OCI-LY7 (cell line): ENCODE measurements at places on chromosomes 11 and 22. TPM values are rescaled to one million over a fixed set of nuclear protein-coding genes. Genes with fewer than 3 reads are reported as not detected.

- DNase-seq = no peak
Observed at GRCh38 chr11:73576185-73576614, 21.7 kb downstream of the FAM168A start.

DNA sequence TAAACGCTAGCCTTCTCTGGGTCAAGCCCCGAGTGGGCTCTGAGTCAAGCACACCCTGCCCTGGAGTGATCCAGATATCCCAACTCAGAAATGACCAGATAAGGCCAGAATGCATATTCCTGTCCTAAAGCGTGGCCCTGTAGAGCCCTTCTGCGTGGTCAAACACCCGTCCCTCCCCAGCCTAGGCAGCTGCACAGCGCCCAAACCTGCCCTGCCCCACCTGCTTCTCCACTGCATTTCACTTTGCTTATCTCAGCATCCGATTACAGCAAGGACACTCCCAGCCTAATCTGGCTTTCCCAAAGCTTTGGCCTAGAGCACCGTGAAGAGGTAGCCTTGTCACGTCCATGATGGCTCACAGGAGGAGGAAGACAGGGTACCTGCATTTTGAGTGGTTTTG, 11.9 kb upstream of the TMPRSS4 start:
- DNase-seq = no peak

DNA sequence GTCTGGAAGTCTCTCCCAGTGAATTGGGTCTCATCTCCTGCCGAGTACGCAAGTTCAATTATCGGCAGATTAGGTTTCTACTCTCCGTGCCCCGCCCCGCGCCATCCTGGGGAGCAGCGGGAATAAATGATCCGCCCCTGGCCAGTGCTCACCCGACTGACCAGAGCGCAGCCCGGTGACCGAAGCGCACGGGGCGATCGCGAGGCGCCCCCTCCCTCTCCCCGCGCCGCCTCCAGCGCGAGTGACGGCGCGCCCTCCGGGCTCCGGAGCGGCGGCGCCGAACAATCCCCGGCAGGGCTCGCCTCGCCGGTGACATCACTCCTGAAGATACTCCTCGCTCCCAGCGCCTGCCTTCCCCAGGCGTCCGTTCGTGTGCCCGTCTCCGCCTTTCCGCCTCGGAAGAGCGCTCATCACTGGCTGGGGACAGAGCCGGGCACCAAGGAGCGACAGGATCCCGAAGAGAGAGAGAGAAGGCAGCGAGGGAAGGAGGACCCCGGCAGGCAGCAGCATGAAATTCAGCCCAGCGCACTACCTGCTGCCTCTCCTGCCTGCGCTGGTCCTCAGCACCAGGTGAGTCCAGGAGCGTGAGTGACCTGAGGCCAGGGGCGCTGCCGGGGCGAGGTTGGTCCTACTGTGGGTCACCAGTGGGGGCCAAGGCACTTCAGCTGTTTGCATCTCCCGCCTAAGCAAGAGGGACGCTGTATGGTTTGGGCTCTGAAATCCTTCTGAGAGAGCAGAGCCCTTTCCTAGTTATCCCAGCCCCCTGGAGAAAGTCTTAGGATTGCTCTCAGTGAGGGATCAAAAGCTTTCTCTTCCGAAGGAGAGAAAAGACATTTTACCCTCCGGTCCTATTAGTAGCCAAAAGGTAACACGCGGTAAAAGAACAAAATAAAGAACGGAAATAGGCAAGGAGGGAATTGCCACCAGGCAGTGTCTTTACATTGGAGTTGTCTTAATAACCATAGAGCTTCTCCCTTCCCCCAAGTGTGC, at the start of gene LUZP2:
Gene LUZP2, plus strand, starts transcription at position 318 of the 990 bp plus-strand sequence.
- no peak for DNase-seq

DNA sequence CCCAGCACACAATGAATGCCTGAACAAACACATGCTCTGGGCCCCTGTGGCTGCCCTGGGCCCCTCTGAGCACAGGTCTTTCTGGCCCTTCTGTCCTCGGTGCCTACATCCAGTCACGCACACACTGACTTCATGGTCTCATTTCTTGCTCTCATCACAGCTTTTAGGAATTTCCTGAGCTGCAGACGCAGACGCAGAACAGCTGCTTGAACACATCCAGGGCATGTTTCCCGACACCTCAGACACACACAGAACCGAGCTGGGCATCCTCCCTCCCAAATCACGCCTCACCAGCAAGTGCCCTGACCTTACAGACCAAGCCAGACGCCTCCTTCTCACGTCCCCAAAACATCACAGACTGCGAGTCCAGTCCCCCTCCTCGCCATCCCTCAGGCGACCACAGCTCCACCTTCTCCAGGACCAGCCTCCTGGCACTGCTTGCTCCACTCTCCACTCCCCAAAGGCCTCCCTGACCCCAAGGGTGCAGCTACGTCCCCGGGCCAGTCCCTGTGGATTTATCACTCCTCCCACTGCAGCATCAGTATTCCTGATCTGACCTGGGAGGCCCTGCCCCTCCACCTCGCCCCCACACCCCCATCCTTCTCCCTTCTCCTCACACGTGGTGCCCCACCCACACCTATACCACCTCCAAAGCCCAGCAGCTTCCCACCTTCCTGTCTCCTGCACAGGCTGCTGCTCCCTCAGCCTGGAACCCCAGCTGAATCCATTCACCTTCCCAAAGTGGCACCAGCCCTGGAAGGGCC, 12.9 kb downstream of the SIRT3 start:
- DNase-seq = no peak

DNA sequence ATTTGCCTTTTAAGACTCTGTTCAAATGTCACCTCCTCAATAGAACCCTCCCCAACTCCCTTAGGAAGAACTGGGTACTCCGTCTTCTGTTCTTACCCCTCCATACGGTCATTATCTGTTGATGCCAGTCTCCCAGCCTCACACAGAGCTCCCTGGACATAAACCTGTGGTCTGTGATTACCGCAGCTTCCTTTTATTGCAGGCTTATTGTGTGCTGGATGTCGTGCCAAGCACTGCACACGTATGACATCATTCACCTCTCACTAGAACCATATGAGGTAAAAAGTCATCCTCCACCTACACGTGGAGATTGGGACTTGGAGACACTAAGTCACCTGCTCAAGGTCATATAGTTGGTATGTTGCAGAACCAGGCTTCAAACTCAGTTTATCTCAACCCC, 15.3 kb downstream of the PTPN5 start:
- no peak for DNase-seq

DNA sequence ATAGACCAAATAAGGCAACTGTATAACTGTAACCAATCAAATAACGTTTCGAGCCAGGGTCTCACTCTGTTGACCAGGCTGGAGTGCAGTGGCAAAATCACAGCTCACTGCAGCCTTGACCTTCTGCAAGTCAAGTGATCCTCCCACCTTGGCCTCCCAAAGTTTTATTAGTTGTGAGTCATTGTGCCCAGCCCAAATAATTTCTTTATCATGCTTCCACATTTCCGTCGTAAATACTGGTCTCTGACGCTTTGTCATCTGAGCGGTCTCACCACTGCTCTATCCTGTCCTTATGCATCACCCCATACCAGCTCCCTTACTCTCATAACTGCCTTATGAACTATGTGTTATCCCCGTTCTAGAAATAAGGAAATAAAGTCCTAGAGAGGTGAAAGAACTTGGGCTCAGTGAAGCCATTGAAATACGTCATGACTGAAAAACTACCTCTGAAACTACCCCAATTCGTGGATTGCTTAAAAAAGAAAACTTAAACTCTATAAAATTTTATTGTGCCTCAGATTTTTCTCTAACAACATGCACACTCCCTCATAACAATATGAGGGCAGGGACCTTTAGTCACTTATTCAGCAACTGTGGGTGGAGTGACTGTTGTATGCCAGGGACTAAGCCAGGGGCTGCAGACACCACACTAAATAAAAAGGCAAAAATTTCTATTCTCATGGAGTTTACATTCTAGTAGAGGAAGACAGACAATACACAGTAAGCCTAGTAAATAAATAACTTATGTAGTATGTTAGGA, 15.8 kb upstream of the RTN4RL2 start:
- DNase-seq = no peak

GRCh38 chr22:28031383-28031922, 112.4 kb upstream of the PITPNB start:
- DNase-seq = no peak

GRCh38 chr11:46285594-46286033, 8.2 kb downstream of the CREB3L1 start:
- DNase-seq = no peak

DNA sequence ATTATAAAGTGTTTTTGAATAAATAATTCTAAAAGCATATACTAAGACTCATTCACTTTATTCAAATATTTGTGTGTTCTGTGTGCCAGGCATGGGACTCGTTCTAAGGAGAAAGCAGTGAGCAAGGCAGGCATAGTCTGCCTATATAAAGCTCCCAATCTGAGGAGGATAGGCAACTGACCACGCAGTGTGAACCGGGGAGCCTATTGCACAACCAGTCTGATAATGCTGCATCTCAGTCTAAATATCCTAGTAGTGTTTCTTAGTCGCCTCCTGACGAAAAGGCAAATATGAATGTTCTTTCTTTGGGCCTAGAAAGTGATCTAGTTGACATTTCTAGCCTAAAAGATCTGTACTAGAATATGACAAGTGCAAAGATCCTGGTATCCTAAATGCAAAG, 98.3 kb downstream of the C11orf65 start:
- no peak for DNase-seq

DNA sequence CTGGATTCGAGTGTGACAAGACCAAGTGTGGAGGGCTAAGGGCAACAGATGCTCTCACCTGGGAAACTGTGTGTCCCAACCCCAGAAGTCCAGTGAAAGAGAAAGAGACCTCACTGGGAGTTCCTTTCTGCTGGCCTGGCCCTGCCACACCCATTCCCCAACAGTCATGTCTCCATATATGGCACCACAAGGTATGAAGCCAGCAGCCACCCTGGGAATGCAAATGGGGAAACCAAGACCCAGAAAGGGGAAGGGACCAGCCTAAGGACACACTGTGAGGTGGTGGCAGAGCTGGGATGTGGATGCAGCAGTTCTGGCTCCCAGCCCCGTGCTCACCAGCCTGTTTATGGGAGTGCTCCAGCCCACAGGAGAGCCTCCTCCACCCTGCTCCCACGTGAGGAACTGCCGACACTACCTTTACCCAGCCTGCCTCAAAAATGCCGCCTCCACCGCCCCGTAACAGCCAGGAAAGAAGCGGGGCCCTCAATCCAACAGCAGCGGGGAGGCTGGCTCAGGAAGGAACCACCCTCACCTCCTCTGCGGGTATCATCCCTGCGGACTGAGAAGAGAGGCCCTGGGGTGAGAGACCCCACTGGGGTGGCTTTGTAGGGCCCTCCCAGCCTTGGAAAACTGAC, 12.6 kb downstream of the LMO1 start:
- DNase-seq = no peak

GRCh38 chr11:34067383-34068065, 16.0 kb downstream of the CAPRIN1 start:
- peak; percentile 42 for DNase-seq

DNA sequence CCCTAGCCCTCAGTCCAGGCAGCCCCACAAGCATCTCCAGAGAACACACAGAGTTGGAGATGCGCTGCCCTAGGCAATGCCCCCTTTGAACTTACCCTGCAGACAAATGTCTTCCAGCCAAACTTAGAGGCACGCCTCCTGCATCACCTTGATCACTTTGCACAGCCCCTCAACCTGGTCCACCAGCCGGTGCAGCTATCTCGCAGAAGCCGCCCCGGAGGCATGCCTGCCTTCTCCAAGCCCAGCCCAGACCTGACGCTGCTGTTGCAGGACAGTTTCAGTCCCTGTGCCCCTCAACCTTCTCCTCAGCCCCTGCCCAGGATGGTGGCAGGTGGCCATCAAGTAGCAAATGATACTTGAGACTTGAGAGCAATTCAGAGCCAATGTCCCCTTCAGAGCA, 16.7 kb upstream of the POU2AF1 start:
- no peak for DNase-seq

GRCh38 chr11:45997599-45997998, 75.1 kb downstream of the LARGE2 start:
- no peak for DNase-seq

GRCh38 chr22:35220221-35220620, 37.1 kb upstream of the HMGXB4 start:
- no peak for DNase-seq

- DNase-seq = no peak
Observed at GRCh38 chr11:125132071-125132470, 20.6 kb upstream of the TMEM218 start.

GRCh38 chr11:35629511-35629910, 11.3 kb downstream of the FJX1 start:
- DNase-seq = no peak

DNA sequence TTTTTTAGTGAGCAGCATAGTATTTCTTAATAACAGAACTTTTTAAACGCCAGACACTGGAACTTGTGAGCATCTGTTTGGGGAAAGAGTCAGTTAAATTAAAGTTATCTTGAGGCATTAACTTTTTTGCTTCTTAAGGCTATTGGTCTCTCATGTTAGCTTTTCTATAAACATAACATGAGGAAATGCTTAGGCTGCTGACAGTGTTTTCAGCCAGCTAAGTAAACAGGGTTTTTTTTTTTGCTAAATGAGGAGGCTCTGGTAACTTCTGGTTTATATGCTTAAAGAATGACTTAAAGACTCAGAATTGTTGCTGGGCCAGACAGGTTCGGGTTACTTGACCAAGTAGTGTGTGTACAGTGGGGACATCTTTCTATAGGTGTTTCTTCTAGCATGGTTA, 95.8 kb upstream of the ALKBH3 start:
- no peak for DNase-seq

DNA sequence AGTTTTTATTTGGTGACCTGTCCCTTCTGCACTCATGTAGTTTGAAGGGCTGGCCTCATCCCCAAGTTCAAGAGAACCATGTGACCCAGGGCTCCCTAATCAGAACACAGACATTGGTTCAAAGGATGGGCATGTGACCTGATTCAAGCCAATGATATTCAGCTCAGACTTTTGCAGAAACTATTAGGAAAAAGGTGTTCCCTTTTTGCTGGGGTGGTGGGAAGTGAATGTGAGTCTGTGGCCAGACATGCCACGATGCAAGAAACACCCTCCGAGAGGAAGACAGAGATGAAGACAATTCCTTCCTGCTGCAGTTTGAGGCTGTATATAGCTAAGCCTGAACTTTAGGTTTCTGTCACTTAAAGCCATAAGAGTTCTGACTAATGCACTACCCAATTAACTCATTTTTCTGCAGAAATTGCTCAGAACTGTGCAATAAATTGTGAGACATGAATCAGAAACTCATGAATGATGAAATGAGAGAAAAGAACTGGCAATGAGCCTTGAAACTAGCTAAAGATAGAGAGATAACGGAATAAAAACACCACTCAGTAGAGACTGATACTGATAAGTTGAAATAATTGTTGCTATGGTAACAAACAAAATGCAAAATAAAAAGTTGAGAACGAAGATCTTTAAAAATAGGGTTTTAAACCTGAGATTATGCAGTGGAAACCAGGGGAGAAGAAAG, 9.2 kb upstream of the MAPK1 start:
- no peak for DNase-seq

- no peak for DNase-seq
Observed at GRCh38 chr11:105838668-105839384, 183.2 kb downstream of the MSANTD4 start.

The CARD18 gene
- total RNA-seq = not detected in 2 replicates

The OR5A1 gene
- not detected in 2 replicates for total RNA-seq

The UBQLN3 gene
- total RNA-seq = not detected in 2 replicates

The PLAAT5 gene
- not detected in 2 replicates for total RNA-seq

The PNPLA5 gene
- 0.15 TPM in 1 of 2 replicates, not detected in the other for total RNA-seq

The MS4A6E gene
- total RNA-seq = not detected in 2 replicates

The NLRP10 gene
- total RNA-seq = not detected in 2 replicates

The GTSE1 gene
- total RNA-seq = 109 and 114 TPM in 2 replicates

The UBQLNL gene
- 0.13 and 0.15 TPM in 2 replicates for total RNA-seq
